Psoas muscle (tissue), 8 donors: ENCODE measurements at places on chromosomes 3 and 15. TPM values are rescaled to one million over a fixed set of nuclear protein-coding genes. Genes with fewer than 3 reads are reported as not detected.

GRCh38 chr15:92903631-92903965 lies 3.5 kb downstream of the CHD2 start:
- no peak for DNase-seq

- no peak for DNase-seq
These were observed 103.3 kb upstream of the COL8A1 start for GRCh38 chr3:99534951-99535704.

GRCh38 chr3:81726735-81727134 lies 34.7 kb downstream of the GBE1 start:
- no peak for DNase-seq

GRCh38 chr3:49628249-49628648 lies 45.9 kb upstream of the APEH start:
- DNase-seq, result no peak

Gene TRA2B
- total RNA-seq, result 99.5 TPM

Gene RHOV
- total RNA-seq, result not detected

Gene SLC35G2
- total RNA-seq, result 0.69 TPM

Gene SPINT1
- total RNA-seq, result 0.28 TPM

Gene SI
- total RNA-seq, result not detected
